ENCODE measurements at places on chromosomes 2 and 18. TPM values are rescaled to one million over a fixed set of nuclear protein-coding genes. Genes with fewer than 3 reads are reported as not detected.

- no peak for DNase-seq
Measured at GRCh38 chr2:226701052-226701451, 98.6 kb downstream of the IRS1 start.

GRCh38 chr2:98892871-98893270 is 43.2 kb downstream of the CRACDL start:
- DNase-seq = no peak

- no peak for DNase-seq
Measured at GRCh38 chr2:168119515-168120141, 127.8 kb downstream of the STK39 start.

GPR45 gene
- not detected for total RNA-seq

DNA sequence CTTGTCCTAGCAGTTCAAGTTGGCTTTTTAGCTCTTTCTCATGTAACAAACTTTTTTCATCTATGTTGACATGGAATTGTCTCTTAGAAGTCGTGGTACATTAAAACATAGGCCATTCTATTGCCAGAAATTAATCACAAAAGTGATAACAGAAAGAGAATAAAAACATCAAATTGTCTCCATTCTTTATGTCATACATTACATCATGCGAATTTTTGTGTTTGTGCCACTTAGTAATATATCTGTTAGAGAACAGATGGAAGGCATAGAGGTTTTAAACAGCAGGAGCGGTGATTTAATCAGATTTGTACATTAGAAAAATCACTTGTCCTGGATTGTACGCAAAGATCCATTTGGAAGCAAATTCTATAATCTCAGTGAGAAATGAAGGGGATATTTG is 136.5 kb upstream of the CDH20 start:
- no peak for DNase-seq

- no peak for DNase-seq
Measured at GRCh38 chr2:100053087-100053885, 89.1 kb downstream of the AFF3 start.

DYSF gene
- 0.10 TPM for total RNA-seq

GRCh38 chr2:14428056-14428455 is 204.5 kb upstream of the LRATD1 start:
- no peak for DNase-seq

DNA sequence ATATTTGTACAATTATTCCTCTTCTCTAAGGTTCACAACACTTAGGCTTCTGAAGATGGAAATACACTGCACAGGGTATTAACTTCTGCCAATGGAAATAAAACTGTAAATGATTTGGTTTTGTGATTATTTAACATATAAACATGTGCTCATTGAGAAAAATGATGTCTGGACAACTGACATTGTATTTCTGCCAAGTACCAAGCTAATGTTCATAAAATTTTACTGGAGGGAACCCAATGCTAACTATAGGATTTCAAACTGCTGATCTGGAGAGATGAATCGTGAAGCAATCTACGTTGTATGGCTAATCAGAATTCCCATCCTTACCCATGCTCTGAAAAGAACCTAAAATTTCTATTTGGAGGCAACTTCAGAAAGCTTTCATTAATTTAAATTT is 279.7 kb downstream of the NRXN1 start:
- DNase-seq = no peak

GRCh38 chr18:13218368-13218991 is at the start of gene LDLRAD4:
Gene LDLRAD4, plus strand, starts transcription at chr18:13218760.
- DNase-seq = peak; percentile 20

DNA sequence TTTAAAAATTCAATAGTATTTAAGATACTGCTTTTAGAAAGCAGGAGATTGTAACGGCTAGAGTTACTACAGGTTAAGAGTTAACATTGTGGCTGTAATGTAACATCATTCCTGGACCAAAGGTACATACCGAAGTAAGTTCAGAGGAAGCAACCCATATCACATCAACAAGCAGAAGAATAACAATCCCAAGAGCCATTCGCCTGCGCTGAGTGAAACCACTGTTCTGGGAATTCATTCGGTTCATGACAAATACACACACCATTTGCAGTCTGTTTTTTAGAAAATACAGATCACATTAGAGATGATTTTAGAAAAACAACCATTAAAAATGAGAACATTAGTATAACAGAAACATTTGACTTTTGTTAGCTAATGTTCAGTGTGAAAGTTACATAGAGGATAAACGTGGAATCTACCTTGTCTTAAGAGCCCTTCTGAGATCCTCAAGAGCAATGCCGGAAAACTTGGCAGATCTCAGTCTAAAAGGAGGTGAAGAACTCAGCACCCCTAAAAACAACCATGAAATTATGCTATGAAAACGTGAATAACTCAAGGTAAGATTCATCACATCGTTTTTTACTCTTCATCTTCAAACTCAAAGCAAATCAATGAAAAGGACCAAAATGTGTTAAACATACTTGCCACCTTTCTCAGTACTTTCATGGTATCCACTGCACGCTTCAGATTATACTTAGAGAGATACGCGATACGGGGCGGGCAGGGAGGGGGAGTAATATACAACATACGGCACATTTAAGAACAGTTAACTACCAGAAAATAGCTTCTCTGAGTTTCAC is 1.2 kb downstream of the SLC35F5 start:
- DNase-seq = peak; percentile 40

- DNase-seq = no peak
Measured at GRCh38 chr2:145546091-145546490, 1026.2 kb upstream of the ZEB2 start.

DNA sequence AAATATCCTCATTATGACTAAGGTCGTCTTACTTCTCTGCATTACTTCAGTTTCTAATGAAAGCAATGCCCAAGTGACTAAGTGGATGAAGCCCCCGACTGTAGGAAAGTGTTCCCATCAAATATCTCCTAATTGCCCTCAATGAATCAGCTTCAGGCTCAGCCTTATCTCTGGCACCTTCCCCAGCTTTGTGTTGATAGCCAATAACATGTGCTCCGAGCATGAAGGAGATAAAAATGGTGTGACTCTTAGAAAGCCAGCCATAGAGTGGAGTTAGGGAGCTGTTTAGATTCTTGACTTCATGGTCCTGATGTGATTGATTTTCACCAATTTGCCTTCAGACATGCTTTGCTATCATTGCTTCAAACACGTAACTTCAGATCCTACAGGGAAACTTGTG is 339.2 kb upstream of the NRP2 start:
- no peak for DNase-seq

GRCh38 chr2:49686897-49687442 is 532.7 kb upstream of the FSHR start:
- no peak for DNase-seq

DNA sequence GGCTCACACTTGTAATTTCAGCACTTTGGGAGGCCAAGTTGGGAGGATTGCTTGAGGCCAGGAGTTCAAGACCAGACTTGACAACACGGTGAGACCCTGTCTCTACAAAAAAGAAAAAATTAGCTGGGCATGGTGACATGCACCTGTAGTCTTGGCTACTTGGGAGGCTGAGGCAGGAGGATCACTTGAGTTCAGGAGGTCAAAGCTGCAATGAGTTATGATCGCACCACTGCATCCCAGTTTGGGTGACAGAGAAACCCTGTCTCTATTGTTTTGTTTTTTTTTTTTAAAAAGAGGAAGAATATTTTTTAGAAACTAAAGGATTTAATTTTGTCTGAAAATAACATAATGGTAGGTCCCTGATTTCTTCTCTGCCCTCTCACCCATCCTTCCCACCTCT is 79.4 kb upstream of the TMEM200C start:
- DNase-seq = no peak

- DNase-seq = no peak
Measured at GRCh38 chr18:37042381-37042780, 213.5 kb downstream of the KIAA1328 start.

DNA sequence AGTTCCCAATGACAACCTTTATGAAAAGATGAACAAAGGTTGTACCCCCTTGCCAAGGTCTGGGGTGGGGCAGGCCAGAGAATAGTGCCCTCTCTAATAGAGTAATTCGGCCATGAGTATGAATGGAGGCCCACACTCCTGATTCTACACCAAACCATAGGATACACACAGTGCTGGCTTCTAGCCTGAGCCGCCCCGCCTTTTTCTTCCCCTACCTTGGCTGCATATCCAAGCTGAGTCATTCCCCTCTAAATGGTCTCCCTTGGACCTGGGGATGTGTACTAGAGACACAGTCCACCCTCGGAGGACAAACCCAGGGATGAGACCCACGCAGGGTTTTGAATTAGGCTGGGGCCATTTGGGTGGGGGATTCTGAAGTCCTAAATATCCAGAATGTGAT is 107.2 kb upstream of the CAPN13 start:
- no peak for DNase-seq

DNA sequence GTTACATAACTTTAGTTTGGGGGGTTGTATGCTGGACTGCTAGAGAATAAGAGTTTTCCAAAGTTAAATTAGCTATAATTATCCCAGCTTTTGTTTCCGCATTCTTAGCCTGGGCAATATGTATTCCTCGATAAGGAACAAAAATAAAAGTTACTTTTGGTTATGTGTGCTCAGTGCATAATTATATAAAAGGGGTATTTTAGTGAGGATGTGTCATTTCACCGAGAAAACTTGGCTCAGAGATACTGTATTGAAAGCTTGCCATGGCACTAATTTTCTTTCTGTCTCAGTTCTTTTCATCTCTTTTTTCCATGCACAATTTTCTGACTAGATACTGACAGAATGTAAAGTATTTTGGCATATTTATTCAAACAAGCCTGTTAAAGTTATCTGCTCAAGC is 28.2 kb downstream of the ARHGAP15 start:
- no peak for DNase-seq

DNA sequence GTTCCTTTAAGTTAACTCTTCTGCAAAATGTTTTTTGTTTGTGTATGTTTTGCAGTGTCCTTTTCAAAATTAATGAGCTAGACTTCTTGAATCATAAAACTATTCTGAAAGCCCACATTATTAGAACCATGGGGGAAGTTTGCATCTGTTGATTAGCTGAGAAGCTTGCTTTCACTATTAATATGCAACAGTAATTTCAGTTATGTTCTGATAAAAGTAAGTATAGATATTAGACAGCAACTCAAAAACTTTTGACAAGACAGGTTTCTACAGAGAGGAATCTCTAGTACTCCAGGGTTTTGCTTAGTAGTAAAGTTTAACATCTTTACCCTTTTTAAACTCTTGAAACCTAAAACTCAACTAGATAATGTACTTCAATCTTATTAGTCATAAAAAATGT is 147.8 kb downstream of the UBE2E3 start:
- DNase-seq = peak; percentile 42

- peak; percentile 28 for DNase-seq
Measured at GRCh38 chr2:239339726-239340601, 60.9 kb downstream of the HDAC4 start.

GRCh38 chr2:218852911-218853667 is 6.5 kb upstream of the WNT6 start:
- peak; percentile 64 for DNase-seq

TBR1 gene
- total RNA-seq = 0.32 TPM

GAL3ST2 gene
- 1.1 TPM for total RNA-seq

GCC2 gene
- 100 TPM for total RNA-seq

RGPD3 gene
- 0.44 TPM for total RNA-seq

SLC35G4 gene
- not detected for total RNA-seq

GRCh38 chr2:199772035-199772976 is 78.7 kb downstream of the FTCDNL1 start:
- no peak for DNase-seq

- DNase-seq = peak; percentile 75
Measured at GRCh38 chr2:29196792-29197788, 81.9 kb downstream of the CLIP4 start.

DNA sequence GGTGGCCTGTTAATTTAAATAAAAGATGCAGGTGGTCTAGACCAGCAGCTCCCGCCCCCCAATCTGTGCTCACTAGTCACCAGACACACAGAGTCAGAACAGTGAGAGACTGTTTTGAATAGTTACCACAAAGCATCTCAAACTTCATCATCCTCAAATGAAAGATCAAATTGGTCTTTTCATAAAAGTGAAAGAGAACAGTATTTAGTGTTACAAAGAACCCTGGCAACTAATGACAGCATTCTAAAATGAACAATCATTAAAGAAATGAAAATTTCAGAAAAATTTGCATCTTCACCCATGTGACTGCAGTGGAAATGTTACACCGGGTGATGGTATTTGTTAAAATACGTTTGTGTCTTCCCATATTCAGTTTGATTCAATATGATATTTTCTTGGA is 65.5 kb upstream of the PMAIP1 start:
- no peak for DNase-seq

PROKR1 gene
- not detected for total RNA-seq

MC2R gene
- not detected for total RNA-seq

- DNase-seq = no peak
Measured at GRCh38 chr2:160457588-160457987, 36.0 kb downstream of the RBMS1 start.

- DNase-seq = no peak
Measured at GRCh38 chr18:50072146-50072545, 122.8 kb downstream of the MYO5B start.

HTRA2 gene
- total RNA-seq = 25.8 TPM

- DNase-seq = no peak
Measured at GRCh38 chr2:44680424-44680971, 261.0 kb upstream of the SIX3 start.

GRCh38 chr2:199309973-199310372 is 147.8 kb downstream of the SATB2 start:
- DNase-seq = no peak

DNA sequence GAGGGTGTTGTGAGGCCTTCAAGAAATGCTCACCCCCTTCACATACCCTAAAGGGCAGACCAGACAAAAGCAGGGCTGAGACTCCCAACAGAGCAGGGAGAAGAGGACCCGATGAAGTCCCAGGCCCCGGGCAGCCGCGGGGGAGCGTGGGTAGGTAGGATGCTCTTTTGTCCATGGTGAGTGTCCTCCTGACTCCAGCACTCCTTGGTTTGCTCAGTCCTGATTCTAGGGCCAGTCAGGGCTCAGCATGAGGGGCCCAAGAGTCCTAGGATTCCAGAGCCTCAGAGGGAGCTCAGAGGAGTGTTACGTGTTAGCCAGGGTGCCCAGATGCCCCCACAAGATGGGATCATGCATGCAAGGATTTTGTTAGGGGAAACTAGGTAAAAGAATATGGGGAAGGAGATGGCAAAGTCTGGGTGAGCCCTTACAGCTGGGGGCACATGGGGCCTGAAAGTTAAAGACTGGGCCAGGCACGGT is 64.8 kb downstream of the SMAD7 start:
- no peak for DNase-seq

HSPE1 gene
- total RNA-seq = 90.4 TPM

NT5DC4 gene
- total RNA-seq = not detected

GRCh38 chr18:44039826-44040225 is 640.9 kb upstream of the SETBP1 start:
- no peak for DNase-seq

GRCh38 chr2:56271275-56271674 is 87.5 kb downstream of the CCDC85A start:
- no peak for DNase-seq

DCDC2C gene
- not detected for total RNA-seq

ERICH2 gene
- total RNA-seq = not detected

DNA sequence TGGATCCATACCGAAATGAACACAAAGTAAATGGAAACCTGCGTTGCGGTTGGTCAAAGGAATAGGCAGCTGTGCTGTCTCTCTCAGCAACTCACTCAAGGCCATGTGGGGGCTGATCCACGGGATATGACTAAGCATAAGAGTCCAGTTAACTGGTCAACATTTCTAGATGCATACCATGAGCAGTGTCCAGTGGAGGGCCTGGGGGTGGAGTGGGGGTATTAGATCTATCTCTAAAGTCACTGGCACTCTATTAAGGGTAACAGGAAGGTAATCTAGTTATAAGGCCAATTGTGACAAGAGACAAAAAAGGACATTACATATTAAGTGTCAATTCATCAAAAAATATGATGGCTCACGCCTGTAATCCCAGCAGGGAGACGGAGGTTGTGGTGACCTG is 136.8 kb downstream of the TTC32 start:
- DNase-seq = no peak
